ENCODE measurements at places on chromosomes 1 and 21.

GRCh38 chr1:224632921-224633321 lies 16.8 kb downstream of the CNIH3 start:
- no peak for DNase-seq

DNA sequence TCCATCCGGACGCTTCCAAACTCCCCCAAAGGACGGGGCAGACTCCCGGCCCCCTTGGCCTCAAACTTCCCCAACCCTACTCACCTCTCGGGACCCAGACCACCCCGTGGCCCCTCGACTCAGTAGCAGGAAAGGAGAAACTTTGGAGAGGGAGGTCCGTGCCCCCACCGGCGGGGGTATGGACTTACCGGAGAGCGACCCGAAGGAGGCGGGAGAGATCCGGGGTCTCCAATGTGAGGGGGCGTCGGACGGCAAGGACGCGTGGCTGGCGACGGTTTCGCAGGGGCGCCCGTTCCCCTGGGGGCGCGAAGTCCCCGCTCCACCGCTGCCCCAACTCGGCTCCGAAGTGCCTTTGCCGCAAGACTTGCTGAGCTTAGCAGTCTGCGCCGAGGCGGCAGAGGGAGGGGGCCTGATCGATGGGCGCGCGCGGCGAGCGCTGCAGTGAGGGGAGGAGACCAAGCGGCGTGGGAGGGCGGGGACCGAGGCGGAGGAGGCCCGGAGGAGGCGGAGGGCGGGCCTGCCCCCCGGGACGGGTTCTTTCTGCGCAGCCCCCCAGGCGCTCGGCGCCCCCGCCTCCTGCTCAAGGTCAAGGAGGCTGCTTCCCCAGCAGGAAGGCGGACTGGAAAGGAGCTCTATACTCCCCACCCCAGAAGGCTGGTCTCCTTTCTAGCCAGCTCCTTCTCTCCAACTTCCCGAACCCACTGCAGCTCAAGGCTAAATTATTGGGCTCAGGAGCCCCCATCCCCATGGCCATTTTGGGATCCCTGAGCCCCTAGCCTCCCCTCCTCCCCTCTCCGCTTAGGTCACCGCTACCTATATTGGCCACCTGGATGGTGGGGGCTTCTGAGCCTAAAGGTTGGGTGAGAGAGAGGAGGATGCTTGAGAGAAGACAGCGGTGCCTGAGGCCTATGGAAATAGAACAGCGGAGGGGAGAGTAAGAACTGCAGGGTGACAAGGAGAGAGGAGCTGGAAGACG lies at the start of gene SYT2:
Gene SYT2, minus strand, starts transcription at position 385 of the 976 bp plus-strand sequence. CDS start 104,682 bp downstream, outside the sequence.
- DNase-seq = no peak

DNA sequence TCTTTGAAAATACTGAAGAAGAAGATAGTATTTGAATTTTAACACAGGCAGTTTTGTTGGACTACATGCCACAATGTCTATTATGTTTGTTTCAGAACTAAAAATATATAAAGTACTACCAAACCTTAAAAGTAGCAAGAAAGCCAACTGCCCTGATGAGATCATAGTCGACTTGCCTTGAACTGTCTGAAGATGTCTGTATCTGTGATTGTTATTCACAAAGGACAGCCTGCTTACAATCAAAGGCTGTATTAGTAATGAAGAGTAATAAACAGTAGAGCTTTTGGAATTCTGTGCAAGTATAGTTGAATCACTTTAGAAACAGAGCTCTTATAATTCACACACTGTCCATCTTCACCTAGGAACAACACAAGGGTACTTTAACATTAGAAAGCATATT lies 228.3 kb downstream of the NCAM2 start:
- DNase-seq = no peak

GRCh38 chr1:169240449-169241232 lies 127.0 kb downstream of the NME7 start:
- DNase-seq = no peak

GRCh38 chr21:46025113-46025770 lies 43.7 kb downstream of the COL6A1 start:
- DNase-seq = peak; percentile 22

- DNase-seq = no peak
Observed at GRCh38 chr1:996851-997712, 2.8 kb downstream of the HES4 start.

All from BJ (cell line).